NCI-H1436 (cell line): ENCODE measurements at places on chromosomes 1 and 21.

GRCh38 chr1:81809808-81810207 is 9.1 kb downstream of the ADGRL2 start:
- DNase-seq: no peak

GRCh38 chr1:77539519-77540142 is 142.8 kb downstream of the ZZZ3 start:
- no peak for DNase-seq

- no peak for DNase-seq
Measured at GRCh38 chr1:13494025-13494424, 19.8 kb downstream of the LRRC38 start.

GRCh38 chr1:172154551-172154950 is 265.9 kb upstream of the C1orf105 start:
- no peak for DNase-seq

GRCh38 chr1:220685879-220686278 is 4.3 kb upstream of the C1orf115 start:
- no peak for DNase-seq

GRCh38 chr1:242870966-242871365 is 346.5 kb upstream of the PLD5 start:
- no peak for DNase-seq

- no peak for DNase-seq
Measured at GRCh38 chr1:186983327-186983726, 154.6 kb downstream of the PLA2G4A start.

- DNase-seq: no peak
Measured at GRCh38 chr1:173467426-173467825, 9.7 kb upstream of the PRDX6 start.

GRCh38 chr1:9149837-9150581 is 21.1 kb upstream of the GPR157 start:
- DNase-seq: no peak

DNA sequence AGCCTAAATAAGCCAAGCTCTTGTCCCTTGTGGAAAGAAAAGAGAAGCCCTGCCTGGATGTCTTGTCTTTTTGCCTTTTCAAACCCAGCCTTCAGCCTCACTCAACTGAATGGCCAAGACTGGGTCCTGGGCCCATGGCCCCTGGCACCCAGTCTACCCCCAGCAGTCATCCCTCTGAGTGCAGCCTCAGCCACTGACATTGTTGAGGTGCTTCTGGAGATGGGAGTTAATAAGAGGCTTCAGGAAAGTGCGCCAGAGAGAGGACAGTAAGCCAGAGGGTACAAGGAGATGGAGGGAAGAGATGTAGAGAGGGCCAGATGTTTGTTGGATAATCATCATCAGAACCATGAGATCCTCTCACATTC is 6.8 kb downstream of the FNDC5 start:
- no peak for DNase-seq

- DNase-seq: no peak
Measured at GRCh38 chr1:201275253-201275666, 8.0 kb upstream of the PKP1 start.

GRCh38 chr1:20291645-20292084 is 990 bp downstream of the VWA5B1 start:
- DNase-seq: no peak

DNA sequence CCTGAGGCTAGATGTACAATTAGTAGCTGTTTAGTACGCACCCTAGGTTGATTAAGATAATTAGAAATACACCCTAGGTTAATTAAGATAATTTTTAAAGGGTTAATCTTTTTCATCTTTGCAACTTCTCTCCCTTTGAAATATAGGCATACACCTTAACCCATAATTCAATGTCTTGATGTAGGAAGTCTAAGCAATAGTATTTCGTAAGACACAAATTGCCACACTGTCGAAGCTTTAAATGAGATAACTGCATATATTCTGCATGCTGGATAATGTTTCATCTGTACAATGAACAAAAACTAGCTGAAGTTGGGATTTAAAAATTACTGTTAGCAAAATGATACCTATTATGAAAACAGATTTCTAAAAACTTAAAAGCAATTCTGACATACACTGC is 122.9 kb downstream of the EVI5 start:
- no peak for DNase-seq

GRCh38 chr21:41763398-41763931 is 3.4 kb downstream of the RIPK4 start:
- DNase-seq: no peak
